ENCODE measurements at places on chromosomes 3 and 15.
A peak's percentile ranks its signal among the peaks of the same experiment; 100 is the strongest.

DNA sequence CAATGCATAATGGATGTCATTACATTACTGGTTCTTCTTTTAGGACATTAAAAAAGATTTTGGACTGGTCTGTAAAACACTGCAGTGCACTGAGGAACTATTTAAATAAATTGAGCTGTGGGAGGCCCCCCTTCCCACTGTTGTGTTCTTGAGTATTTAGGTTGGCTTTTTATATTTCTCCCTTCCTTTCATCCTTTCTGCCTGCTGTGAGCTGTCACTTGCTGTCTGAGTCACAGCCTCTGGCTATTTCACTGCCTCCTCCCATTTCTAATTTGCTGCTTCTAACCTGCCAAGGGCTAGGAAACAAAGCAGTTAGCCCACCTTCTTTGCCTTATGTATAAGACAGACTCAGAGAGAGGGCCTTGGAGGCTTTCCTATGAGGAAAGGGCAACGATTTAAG lies 89.0 kb upstream of the FNDC3B start:
- peak; percentile 26 for DNase-seq

DNA sequence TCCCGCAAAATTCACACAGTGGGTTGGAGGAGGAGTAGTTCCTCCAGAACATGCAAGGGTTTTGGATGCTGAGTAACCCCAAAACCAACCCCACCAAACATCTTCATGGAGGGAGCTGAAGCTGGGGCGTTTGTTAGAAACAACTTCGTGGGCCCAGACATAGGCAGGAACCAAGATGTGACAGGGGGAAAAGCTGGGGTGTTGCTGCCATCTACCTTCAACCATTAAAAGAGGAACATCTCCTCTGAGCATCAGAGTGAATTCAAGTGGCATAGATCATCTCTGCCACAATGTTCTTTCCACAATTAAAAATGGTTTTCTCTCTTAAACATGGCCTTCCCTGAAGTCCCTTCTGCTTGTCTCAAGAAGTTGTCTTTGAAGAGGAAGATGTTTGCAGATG lies 20.5 kb downstream of the SIDT1 start:
- DNase-seq = peak; percentile 28

DNA sequence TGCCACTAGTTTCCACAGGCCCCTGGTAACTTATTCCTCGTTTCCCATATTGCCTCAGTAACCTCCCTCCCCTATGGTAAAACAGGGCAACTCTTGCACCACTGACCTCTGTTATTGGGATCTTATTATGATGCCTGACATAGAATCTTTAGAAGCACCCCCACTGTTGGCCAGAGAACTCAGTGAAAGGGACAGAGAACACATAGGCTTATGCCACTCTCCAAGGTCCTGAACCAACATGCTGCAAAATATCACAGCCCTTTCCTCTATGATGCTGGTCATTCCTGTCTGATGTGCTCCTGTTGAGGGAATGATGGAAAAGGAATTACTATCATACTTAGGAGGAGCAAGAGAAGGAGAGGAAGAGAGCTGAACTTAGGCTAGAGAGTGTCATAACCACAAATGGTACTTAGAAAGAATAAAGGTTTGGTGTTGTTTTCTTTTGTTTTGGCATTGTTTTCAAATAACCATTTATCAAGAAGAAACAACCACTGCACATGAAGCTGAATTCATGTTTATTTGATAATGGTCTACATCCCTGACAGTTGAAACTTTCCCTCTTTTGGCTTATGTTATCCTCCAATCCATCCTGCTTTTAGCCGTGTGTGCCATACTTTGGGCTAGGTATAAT lies 330.2 kb downstream of the EPHB1 start:
- peak; percentile 77 for DNase-seq

DNA sequence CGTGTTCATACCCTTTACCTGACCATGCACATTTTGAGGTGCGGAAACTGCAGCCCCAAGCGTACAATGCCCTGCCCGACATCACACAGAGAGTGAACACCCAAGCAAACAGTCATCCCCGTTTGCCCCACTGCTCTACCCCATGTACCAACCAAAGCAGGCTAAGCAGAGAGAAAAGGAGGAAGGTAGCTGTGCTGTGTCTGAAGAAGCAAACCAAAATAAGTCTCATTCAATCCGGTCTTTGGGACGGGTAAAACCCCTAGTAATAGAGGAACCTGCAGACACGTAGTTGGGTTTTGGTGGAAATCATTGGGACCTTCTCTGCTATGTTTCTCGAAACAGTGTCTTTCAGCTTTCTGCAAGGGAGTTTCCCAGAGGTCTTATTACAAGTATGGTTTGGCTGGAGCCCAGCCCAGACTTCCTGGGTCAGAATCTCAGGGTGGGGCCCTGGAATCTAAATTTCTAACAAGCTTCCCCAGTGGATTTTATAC lies 164.6 kb upstream of the HES1 start:
- no peak for DNase-seq

DNA sequence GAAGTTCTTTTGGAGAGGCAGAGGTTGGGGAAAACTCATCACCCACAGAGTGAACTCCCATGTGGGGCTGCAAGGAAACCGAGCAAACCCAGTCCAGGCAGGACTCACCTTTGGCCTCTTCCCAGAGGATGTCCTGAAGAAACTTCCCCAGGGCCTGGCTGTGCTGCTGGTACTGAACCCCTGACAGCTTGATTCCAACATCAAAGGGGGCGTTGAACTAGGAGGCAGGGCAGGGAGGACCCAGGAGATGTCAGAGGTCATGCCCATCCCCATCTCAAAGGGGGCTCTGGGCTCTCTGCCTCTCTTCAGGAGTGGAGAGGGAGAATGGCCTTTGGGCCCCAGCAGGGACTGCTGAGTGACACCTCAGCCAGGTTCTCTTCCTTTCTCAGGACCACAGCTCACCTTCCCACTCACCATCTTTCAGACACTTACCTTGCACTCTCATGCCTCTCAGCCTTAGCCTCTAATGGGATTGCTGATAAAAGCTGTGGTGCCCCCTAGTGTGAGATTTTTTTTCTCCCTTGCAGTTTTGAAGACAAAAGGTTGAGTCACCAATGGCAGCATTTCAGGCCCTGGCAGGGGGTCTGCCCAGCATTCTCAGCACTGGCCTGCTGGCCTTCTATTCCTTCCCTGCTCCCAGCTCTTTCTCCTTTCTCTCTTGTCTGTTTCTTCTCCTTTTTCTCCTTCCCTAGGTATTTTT lies 6.0 kb downstream of the GHRL start:
- peak; percentile 56 for DNase-seq

- DNase-seq = no peak
These were observed 22.2 kb downstream of the CCRL2 start for GRCh38 chr3:46429250-46429649.

DNA sequence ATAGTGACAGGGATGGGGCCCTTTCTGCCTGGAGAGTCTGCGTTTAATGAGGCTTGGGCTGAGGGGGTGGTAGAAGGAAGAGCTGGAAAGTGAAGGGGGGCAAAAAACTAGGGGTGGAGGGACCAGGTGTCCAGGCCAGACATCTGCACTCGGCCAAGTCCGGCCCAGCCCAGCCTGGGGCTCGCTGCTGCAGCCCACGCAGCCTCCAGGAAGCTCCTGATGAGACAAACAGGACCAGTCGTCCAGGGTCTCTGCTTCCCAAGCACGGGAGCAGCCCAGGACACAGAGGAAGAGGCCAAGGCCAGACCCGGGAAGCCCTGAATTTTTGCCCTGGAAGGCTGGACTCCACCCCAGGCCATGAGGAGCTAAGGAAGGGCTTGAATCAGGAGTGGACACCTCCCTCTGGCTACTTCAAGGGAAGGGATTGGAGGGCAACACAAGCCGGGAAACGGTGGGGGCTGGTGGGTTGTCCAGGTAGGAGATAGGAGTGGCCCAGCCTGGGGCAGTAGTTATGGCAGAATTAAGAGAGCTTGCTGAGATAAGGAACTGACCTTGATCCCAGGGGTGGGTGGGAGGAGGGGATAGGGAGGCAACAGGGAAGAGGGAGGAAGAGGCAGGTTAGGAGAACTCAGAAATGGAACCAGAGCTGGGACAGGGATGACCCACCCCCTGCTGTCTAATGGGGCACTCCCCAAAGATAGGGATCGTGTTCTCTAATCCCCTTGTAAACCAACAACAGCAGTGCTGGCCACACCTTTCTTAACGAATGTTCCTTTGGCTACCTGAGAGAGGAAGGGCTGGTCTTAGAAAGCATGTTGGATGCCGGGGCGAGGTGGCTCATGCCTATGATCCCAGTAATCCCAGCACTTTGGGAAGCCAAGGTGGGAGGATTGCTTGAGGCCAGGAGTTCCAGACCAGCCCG lies 89.5 kb downstream of the ANP32A start:
- DNase-seq = no peak

DNA sequence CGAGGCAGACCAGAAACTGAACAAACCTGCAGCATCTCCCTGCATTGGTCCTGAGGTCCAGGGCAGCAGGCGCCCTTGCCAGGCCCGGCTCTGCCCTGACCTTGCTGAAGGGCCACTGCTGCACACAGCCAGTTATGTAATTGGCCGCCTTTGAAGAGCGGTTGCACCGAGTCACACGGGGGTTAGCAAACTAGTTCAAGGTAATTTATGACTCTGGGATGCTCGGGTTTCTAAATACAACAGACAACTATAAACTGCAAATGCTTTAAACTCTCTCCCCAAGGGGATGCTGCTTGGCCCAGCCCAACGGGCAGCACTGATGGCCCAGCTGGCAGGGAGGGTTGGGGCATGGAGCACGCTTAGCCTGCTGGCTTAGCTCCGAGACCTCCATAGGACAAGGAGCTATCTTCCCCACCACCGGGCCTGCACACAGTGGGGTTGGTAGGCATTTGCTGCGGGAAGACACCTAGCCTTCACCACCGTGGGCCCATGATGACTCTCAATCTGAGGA lies 60.3 kb upstream of the IQSEC1 start:
- no peak for DNase-seq

DNA sequence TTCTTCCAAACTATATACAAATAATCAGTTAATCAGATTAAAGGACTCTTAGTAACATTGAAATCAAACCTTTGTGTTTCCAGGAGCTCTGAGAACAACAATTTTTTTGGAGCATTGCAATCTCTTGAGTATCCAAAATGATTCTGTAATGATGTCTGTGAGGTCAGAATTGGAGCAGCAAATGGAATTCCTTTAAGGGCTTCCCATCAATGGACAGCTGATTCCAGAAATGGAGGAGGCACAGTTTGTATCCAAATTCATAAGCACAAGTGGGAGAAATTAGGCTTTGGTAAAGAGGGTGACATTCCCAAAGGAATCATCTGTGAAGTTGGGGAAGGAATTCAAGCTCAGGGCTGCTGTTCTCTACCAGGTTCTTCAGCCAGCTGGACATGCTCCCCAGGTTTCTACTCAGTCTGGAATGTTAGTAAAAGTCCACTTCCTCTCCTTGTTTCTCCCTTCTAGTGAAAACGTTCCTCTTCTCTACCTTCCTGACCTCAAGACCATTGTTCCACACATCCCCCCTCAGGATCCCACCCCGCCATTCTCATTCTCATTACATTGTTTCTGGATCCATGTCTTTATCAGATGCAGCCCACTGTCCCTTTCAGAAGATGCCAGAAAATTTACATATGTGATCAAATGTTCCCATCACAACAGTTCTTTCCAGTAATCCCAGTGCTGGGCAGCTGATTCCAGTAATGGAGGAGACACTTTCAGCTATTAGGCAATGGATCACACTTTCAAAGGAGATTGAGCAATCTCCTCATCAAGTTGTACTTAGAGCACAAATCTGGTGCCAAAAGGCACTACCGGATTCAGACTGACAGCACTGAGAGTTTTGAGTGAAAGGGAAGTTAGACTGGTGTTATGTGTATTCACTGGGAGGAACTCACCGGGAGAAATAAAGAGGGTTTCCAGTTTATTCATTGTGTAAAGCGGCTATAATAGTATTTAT lies 391.3 kb upstream of the TPRG1 start:
- no peak for DNase-seq

DNA sequence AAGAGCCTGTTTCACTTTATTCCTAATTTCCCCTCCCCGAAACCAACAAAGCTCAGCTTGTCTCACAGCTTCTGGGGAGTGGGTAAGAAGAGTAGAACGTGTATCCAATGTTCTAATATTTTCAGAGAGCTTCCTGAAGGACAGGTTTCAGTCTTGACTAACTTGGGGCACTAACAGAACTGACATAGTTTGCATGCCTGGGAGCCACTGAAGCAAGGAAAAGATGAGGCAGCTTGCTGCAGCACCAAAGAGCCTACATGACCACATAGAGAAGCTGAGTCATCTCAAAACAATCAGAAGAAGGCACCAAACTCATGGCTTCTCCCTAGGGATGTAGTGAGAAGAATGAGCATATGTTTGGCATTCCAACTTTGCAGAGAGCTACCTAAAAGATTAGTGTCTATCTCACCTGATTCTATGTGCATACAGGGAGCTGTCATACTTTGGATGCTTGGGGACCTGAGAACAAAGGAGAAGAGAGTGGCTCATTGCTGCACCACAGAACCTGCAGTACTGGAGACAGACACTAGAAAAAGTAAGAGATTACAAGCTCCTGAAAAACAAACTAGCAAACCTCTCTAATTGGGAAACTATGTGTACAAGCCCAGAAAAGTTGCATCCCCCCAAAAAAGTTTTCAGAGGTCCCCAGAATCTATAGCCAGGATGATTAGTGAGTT lies 86.9 kb downstream of the DCLK3 start:
- DNase-seq = peak; percentile 13

DNA sequence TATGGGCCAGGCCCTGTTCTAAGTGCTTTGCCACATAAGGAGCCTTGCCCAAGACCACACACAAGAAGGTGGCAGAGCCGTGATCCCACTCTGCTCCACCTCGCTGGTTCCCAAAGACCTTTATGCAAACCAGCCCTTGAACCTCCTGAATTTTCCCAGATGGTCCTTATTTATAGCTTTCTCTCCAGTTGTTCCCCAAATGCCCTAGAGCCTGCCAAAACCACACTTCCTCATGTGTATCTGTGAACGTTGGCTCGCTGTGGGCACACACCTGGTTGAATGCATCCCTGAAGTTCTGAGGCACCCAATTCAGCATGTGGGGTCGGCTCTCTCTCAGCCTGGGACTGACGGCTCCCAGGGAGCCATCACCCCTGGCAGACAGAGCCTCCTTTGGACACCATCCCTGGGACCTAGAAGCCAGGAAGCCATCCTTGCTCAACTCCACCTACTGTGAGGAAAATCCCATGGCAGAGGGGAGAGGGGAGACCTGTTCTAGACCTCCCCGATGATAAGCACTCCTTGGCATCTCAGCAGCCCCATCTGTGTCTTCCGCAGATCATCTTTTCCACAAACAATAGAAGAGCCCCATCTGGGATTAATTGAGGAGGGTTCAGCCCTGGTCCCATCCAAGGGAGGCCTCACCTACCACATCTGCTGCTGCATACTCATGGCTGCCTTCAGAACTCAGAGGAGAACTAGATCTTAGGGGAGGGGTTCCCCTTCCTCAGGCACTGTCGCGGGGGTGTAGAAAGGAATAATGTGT lies 42.3 kb upstream of the LIMD1 start:
- no peak for DNase-seq

GRCh38 chr15:63006032-63006878 lies 36.3 kb upstream of the TPM1 start:
- DNase-seq = no peak

- peak; percentile 92 for DNase-seq
These were observed 400.9 kb downstream of the SHQ1 start for GRCh38 chr3:72447059-72447946.

Data from GM23338 (cell line).